ENCODE measurements at places on chromosomes 13 and 19. TPM values are rescaled to one million over a fixed set of nuclear protein-coding genes. Genes with fewer than 3 reads are reported as not detected.
A peak's percentile ranks its signal among the peaks of the same experiment; 100 is the strongest.

DNA sequence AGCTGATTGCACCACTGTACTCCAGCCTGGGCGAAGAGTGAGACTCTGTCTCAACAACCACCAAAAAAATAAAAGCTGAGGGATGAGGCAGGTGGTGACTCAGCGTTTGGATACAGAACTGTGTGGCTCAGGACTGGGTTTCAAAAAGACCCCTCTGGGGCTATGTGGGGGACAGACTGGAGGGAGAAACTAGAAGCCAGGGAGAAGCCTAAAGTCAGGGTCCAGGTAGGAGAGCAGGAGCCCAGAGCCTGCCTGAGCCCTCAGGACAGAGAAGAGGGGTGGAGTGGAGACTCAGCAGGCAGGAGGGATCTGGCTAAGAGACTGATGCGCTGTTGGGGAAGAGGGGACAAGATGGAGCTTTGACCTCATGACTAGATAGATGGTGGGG, 1.8 kb upstream of the CD37 start:
- no peak for DNase-seq

DNA sequence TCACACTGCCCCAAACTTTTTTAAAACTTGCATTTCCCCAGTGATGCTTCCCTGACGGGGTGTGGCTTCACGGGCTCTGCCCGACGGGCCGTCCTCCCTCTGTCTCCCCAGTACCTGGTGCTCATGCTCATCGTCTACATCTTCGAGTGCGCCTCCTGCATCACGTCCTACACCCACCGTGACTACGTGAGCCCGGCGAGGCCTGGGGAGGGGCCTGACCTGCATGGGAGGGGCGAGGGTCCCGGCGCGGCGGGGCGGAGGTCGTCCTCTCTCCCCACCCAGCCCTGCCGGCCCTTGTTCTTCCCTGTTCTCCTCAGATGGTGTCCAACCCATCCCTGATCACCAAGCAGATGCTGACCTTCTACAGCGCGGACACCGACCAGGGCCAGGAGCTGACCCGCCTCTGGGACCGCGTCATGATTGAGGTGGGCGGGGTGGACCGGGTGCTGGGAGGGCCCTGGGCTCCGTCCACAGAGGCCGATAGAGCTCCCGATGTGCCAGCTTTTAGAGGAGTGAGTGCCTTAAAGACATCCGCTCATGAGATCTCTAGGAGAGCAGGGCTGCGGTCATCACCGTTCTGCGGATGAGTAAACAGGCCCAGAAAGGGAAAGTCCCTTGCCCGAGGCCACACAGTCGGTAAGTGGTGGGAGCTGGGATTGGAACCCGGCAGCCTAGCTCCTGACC, 6.9 kb downstream of the UPK1A start:
- no peak for DNase-seq

DNA sequence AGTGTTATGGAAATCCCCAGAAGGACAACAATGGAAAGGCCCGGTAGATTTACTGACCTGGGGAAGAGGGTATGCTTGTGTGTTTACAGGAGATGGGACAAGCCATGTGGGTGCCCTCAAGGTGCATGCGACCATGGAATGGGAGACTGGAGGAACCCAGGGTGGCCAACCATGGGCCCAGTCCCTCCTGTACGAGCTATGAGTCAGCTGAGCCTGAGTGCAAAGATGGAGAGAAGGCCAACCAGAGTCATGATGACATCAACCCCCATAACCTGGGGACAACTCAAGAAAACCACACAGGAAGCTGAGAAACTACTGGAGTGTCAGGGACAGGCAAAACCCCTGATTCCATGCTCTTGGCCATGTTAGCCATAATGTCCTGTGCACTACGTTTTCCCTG, 7.8 kb downstream of the ZNF350 start:
- no peak for DNase-seq

DNA sequence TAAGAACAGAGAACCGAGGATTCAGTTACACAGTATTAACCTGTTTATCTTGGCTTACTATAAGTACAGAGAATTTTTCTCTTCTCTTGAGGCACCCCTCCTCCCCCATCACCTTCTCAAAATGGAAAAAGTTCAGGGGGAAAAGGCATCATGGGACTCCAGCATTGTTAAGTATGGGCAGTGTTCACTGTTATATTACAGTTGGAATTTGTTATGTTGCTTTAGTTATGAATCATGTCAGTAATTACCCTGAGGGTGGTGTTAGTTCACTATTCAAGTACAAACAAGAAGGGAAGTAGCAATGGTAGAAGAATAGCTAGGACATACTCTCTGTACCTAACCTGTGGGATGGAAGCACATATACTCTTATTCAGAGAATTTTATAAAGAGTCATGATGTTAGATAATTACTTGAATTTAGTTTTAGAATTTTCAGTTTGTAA, 12.0 kb downstream of the LPAR6 start:
- DNase-seq, result peak; percentile 28

DNA sequence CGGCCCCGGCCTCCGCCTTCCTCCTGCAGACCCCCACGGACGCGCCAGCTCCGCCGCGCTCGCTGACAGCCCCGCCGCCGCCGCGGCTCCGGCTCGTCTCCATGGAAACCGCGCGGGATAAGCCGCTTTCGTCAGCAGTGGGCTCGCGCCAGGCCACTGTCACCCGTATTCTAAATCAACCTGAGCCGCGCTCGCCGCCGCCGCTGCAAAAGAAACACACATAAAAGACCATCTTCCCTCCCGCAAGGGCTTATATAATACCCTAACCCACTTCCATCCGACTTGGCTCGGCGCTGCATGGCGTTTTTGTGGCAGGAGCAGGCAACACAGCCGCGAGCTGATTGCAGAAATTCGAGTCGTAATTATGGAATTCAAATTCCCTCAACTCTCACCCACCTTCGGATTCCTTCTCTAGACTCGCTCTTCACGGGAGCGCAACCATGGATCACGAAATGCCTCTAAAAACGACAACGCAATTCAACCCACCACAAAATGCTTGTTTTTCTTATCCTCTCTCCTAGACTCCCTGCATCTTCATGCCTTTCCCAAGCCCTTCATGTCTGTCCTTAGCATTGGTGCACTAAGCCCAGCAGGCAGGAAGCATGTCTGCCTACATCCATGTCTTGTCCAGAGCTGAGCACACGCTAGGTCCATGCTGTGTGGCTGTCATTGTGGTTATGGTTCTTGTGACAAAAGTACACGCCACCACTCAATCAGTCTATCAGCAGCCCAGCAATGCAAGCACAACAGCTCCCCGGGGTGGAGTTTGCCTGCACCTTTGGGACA, at the start of gene AMER2:
Gene AMER2, minus strand, starts transcription at position 772 of the 786 bp plus-strand sequence. Its CDS starts 669 bp downstream, at position 103.
- no peak for DNase-seq

DNA sequence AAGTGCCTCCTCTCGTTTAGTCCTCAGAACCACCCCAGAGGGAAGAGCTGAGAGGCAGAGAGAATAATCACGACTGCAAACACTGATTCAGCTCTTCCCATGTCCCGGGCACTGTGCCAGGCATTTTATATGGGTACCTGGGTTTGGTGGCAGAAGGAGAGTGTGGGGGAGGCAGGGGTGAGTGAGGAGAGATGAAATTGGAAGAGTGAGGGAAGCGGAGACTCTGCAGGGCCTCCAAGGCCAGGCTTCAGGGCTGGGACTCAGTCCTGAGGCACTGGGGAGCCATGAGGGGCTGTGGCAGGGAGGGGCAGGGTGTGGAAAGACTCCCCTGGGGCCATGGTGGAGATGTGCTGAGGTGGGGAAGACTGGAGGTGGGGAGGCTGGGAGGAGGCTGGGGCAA, 8.7 kb downstream of the SYNGR4 start:
- no peak for DNase-seq

The BEST2 gene
- total RNA-seq, result not detected

GRCh38 chr13:27172495-27172842, 858 bp upstream of the USP12 start:
- no peak for DNase-seq

- DNase-seq, result no peak
Measured at GRCh38 chr13:21516805-21517204, 57.7 kb upstream of the ZDHHC20 start.

The NDUFA7 gene
- 27.4 TPM for total RNA-seq

- DNase-seq, result no peak
Measured at GRCh38 chr13:24802074-24802473, 38.1 kb downstream of the RNF17 start.

The PEG3 gene
- 0.17 TPM for total RNA-seq

DNA sequence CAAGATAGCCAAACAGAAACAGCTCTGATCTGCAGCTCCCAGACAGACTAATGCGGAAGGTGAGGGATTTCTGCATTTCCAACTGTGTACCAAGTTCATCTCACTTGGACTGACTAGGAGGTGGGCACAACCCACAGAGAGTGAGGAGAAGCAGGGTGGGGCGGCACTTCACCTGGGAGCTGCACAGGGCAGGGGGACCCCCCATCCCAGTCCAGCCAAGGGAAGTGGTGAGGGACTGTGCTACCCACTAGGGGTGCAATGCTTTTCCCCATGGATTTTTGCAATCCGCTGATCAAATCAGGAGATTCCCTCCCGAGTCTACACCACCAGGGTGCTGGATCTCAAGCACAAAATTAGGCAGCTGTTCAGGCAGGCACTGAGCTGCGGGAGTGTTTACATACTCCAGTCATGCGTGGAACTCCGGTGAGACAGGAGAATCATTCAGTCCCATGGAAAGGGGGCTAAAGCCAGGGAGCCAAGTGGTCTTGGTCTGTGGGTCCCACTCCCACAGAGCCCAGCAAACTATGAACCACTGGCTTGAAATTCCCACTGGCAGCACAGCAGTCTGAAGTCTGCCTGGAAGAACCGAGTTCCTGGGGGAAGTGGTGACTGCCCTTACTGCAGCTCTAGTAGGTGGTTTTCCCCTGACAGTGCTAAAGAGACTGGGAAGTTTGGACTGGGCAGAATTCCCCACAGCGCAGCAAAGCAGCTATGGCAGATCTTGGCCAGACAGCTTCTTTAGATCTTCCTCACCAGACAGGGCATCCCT, 85.1 kb upstream of the UFM1 start:
- no peak for DNase-seq

- DNase-seq, result no peak
Measured at GRCh38 chr13:51318015-51318414, 21.5 kb upstream of the SERPINE3 start.

DNA sequence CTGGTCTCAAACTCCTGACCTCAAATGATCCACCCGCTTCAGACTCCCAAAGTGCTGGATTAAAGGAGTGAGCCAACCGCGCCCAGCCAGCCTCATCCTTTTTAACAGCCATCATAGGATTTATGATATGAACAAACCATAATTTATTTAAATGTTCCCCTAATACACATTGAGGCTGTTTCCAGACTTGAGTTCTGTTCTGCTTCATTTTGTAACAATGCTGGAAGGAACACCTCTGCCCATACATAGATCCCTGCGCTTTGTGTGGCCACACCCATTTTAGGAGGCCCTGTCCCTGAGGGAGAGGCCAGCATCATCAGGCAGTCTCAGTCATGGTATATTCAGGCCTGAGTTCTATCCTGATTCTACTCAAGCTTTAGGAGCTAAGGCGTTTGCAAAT, 35.9 kb downstream of the TPT1 start:
- DNase-seq, result no peak

DNA sequence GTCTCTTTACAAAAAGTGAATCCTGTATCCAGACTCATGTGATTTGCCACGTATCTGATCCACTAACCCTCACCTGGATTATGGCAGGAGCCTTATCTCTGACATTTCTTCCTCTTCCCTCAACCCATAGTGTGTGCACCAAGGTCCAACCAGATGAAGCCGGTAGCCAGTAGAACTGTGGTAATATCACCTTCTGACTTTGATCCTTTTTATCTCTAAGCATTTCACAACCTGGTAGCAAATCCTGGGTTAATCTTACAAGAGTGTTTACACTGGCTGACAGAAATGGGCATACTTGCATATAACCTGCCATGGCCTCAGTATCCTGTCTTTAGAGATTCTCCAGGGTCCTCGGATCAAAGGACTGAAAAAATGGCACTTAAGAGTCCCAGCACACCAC, 1.9 kb downstream of the ZNF417 start:
- no peak for DNase-seq

All from CD4-positive, CD25-positive, alpha-beta regulatory T cell (primary cell).